ENCODE measurements at places on chromosomes 12 and 14.

DNA sequence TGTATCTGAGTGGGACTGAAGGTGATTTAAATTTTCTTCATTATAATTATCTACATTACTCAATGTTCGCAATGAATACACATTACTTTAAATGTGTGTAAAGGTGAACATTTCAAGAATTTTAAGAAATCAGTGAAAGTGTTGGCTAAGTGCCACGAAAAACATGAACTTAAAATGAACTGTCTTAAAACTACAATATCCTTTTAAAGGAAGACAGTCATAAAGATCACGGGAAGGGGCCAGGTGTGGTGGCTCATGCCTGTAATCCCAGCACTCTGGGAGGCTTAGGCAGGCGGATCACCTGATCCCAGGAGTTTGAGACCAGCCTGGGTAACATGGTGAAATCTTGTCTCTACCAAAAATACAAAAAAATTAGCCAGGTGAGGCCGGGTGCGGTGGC lies 11.2 kb downstream of the MOK start:
- no peak for DNase-seq

GRCh38 chr12:86600664-86601231 lies 344.6 kb upstream of the MGAT4C start:
- DNase-seq = no peak

- no peak for DNase-seq
Measured at GRCh38 chr12:92289629-92290349, 144.1 kb upstream of the BTG1 start.

DNA sequence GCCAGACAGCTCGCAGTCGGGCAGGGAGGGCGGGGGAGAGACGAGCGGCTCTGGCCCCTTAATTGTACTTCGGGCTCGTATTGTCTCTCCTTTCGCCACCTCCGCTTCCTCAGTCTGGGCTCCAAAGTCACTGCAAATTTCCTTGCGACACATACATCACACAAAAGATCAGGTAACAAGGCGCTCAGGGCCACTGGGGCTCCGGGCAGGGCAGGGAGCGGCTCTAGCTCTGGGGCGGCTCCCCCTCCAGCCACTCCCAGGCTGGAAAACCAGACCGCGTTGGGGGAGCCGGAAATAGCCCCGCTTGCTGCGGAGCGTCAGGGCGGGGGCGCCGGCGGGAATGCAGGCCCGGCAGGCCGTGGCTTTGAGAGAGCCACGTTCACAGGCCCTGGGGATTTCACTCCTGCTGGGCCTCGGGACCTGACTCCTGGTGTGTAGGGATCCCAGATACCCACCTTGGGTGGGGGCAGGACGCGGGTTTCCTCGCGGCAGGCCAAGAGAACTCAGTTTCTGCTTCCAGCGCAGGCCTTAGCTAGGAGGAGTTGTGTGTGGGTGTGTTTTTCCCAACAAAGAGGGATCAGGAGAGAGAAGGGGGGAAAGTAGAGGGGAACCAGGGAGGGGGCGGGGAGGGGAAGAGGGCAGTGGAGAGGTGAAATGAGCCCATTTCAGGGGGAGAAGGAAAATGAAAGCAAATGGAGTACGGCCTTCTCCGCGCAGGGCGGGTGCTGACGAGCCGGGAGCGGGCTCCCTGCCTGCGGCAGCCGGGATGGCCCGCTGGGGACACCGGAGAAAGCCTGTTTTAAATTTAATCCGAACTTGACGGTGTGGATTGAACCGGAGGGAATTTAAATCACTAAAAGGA lies 4.4 kb upstream of the HOXC9 start:
- DNase-seq = no peak

GRCh38 chr12:46981622-46982021 lies 97.8 kb upstream of the PCED1B start:
- no peak for DNase-seq

DNA sequence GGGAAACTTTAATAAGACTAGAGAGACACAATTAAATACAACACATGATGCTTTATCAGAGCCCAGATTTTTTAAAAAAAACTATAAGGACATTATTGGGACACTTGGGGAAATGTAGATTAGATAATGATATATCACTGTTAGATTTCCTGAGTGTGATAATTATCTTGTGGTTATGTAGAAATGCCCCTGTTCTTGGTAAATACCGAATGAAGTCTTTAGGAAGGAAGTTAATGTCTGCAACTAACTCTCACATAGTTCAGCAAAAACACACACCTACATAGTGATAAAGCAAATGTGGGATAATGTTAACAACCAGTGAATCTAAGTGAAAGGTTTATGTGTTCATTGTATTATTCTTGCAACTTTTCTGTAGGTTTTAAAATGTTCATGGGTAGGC lies 14.6 kb upstream of the CACNB3 start:
- DNase-seq = no peak

DNA sequence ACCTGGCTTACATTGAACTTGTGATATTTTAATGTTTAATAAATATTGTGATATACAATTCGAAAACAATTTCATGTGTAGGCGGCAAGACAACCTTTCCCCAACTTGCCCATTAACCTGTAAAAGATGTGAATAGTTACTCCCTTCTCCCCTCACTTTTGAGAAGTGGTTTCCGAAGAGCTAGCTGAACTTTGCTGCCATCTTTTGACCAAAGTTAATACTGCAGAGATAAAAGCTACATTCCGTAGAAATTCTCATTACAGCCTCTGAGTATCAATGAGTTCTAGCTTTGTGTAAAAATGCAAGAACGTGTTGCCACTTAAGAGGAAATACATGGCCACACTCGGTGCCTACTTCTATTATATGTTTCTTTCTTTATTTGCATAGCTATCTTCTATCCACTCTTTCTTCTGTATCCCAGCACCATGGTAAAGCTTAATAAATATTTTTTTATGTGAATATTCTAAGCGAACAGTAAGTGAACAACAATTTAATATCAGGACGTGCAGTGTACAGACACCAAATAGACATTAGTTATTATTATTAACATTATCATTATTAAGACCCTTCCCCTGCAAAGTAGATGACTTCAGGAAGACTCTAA lies 105.1 kb upstream of the TMEM260 start:
- DNase-seq = no peak

DNA sequence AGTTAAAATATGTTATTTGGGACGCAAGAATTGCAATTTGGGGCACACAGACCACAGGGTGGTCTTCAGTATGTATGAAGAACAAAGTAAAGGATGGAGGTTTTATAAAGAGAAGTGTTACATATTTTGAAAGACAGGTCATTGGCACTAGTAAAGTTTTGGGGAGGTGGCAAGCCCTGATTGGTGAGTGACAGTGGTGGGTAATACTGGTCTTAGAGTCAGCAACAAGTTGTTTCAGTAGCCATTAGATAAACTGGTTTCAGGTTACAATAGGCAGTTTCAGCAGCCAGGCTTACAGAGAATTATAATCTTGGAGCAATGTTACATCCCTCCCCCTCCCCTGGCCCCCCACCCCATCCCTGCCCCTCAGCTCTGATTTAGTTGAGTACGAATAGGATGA lies 17.5 kb downstream of the MARK3 start:
- no peak for DNase-seq

- DNase-seq = no peak
Measured at GRCh38 chr12:131147894-131148293, 194.2 kb downstream of the ADGRD1 start.

All from stimulated activated CD8-positive, alpha-beta memory T cell treated with anti-CD3 and anti-CD28 coated beads, Interleukin-4, amount 100 ng/mL, for 48 hours (primary cell).